ENCODE measurements at places on chromosomes 5 and 9.

DNA sequence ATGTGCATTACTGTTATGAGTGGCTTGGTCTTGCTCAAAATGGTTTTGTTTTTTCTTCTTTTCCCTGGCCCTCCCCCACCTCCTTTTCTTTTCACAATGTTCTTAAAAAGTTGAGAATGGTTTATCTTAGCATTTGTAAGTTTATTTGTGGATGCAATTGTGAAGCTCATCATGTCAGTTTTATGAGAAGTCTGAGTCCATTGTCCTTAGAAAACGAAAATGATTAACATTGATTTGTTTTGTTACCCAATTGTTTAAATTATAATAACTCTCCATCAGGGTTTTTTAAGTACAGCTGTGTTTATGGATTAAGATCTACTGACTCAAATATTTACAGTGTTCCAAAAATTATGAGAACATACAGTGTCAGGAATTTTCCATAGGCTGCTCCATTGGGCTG, 511.3 kb upstream of the PAPPA start:
- no peak for DNase-seq

- no peak for DNase-seq
These were observed 13.6 kb downstream of the NIPAL4 start for GRCh38 chr5:157473383-157474320.

DNA sequence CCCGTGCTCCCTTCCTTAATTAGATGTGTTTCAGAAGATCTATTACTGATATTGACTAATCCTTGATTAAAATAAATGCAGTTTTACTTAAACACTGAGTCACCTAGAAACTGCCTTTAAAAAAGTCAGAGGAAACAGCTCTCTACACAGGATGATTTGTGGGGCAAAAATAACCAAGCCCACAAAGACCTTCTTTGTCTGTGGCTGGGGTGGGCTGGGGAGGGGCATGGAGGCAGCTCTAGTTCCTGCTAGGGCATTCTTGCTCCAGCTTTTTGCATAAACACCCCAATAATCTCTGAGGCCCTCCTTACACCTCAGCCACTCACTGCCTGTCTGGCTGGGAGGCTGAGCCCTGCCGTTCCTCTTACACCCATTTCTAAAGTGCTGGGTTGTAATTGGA, 227.6 kb upstream of the DAP start:
- DNase-seq: no peak

- DNase-seq: no peak
These were observed 13.5 kb upstream of the FREM1 start for GRCh38 chr9:14923701-14924100.

DNA sequence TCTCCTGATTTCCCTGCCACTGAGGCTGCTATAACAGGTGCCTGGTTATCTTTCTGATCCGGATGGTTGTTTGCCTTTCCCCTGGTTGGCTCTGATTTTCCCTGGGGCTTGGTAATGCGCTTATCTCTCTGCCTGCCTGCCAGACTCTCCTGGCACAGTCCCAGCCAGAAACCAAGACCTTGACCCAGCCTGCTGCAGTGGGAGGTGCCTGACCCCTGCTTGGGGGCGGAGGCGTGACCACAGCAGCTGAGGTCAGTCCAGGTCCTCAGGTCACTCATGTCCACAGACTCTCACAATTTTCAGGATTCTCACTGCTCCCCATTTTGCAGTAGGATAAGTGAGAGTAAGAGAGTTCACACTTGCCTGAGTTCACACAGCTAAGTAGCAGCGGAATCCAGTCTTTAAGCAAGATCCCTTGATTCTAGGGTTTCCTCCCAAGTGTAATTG, 24.4 kb upstream of the SYNPO start:
- no peak for DNase-seq

- no peak for DNase-seq
These were observed 46.4 kb upstream of the ZNF462 start for GRCh38 chr9:106816524-106816923.

DNA sequence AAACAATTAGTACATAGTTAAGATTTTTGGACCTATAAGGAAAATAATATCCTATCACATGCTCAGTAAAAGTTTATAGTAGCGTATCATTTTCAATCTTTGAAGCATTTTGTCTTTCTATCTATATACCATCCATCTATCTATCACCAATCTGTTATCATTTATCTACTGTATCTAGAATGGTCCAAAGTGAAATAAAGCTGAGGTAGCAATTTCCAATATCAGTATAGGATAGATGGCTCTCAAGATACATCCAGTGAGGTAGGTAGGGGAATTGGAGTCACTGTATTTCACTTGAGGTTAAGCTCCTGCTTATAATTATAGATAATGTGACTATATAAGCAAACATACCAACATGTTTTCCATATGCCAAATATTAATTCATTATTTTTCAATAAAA, 889.1 kb upstream of the CTNND2 start:
- no peak for DNase-seq

DNA sequence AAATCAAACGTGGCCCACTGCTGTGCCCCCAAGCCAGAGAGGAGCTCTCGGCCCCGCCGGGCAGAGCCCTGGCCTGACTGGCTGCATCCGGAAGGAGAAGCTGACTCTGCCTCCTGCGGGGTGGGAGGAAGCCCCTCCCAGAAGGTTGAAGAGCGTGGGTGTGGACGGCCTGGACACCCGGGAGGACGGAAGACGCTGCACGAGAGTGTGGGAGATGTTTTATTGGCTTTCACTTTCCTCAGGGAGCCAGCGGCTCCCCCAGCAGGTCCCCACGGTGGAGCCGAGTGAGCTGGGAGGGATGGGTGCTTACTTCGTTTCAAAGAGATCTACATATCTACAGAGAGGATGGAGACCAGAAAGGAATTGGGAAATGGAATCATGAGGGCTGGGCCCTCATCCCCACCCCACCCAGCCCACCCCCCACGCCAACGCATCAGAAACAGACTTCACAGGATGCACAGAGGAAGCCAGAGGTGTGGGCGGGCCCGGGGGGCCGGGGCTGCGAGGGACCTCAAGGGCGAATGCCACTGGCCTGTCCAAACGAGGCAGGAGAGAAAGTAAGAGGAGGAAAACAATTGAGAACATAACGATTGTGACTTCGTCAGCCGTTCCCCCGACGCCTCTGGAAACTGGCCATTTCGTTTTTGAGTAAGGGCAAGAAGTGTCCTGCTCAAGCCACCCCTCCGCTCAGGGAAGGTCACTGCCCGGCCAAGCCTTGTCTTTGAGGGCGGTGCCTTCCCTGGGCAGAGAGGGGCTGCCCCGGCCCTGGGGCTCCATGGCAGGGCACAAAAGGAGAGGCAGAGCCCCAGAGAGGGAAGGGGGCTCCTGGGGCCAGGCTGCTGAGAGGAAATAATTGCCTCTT, 32.1 kb downstream of the FAM163B start:
- DNase-seq: no peak

DNA sequence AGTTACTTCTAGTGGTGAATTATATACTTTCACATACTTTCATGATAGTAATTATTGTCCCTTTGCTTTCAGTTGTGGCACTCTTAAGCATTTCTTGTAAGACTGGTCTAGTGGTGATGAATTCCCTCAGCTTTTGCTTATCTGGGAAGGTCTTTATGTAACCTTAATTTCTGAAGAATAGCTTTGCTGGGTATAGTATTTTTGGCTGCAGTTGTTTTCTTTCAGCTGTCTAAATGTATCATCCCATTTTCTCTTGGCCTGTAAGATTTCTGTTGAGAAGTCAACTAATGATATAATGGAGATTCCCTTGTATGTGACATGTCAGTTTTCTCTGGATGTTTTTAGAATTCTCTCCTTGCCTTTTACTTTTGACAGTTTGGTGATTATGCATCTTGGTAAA, 41.0 kb downstream of the TMEM38B start:
- no peak for DNase-seq

- no peak for DNase-seq
These were observed 112.7 kb downstream of the NRG2 start for GRCh38 chr5:139930406-139930805.

DNA sequence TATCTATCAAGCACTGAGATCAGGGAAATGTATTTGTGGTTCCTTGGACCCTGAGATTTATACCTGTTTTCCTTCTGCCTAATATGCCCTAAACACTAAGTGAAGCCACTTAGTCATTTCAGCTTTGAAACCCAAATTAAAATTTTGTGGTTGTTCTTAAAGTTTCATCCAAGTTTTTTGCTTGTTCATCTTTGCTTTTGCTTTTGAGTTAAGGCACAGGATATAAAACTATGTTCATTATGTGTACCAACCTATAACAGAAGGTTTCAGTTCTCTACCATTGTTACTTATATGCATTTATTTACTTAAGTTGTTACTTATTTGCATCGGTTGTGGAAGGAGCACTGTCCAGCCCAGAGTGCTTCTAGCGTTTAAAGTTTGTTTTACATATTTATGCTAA, 382.3 kb downstream of the PTPRD start:
- DNase-seq: no peak

DNA sequence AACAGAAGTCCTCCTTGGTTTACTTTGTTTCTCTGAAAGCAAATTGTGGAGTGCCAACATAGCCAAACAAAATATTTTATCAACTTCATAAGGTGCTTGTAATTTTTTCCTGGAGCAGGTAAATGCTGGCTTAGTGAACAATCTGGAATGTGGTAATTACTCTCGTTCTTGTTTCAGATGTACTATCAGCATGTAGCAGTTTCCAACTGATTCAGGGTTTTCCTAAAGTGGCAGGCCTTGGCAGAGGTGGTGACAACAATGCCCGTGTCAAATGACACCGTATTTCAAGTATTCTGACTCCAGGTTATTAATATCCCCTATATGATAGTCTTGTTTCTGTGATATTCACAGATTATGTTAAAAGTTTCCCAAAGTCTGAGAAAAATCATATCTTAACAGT, 1.2 kb downstream of the C9orf72 start:
- DNase-seq: no peak

- DNase-seq: no peak
These were observed 111.3 kb downstream of the TMEM174 start for GRCh38 chr5:73284220-73284795.

GRCh38 chr9:135487281-135488012, 7.9 kb downstream of the PPP1R26 start:
- DNase-seq: no peak

DNA sequence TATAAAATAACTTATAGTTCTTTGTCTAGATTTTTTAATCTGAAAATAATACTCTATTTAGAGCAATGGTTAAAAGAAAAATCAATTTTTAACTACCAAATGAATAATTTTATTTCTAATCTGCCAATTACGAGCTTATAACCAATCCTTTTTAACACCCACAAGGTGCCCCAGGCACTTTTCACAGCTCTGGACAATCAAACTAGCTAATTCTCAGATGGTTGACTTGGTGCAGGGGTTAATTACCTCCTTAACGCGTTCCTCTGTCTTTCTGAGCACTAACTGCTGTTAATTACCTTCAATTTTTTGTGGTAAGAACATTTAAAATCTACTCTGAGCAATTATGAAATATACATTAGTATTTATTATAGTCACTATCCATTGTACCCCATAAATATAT, 109.6 kb upstream of the PJA2 start:
- DNase-seq: no peak

DNA sequence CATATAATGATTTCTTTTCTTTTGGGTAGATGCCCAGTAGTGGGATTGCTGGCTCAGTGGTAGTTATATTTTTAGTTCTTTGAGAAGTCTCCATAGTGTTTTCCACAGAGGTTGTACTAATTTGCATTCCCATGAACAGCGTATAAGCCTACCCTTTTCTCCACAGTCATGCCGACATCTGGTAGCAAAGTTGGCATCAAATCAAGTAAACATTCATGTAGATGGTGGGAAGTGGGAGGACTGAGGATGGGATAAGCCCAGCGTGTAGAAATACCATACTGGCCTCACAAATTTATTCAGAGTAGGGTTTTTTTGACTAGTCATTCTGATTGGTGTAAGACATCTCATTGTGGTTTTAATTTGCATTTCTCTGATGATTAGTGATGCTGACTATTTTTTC, 115.4 kb downstream of the EGFLAM start:
- no peak for DNase-seq

- no peak for DNase-seq
These were observed 757.2 kb downstream of the TLE1 start for GRCh38 chr9:80932181-80932580.

- no peak for DNase-seq
These were observed 215.2 kb downstream of the CRB2 start for GRCh38 chr9:123571240-123571639.

- no peak for DNase-seq
These were observed 229.1 kb downstream of the NFIB start for GRCh38 chr9:14084867-14085266.

DNA sequence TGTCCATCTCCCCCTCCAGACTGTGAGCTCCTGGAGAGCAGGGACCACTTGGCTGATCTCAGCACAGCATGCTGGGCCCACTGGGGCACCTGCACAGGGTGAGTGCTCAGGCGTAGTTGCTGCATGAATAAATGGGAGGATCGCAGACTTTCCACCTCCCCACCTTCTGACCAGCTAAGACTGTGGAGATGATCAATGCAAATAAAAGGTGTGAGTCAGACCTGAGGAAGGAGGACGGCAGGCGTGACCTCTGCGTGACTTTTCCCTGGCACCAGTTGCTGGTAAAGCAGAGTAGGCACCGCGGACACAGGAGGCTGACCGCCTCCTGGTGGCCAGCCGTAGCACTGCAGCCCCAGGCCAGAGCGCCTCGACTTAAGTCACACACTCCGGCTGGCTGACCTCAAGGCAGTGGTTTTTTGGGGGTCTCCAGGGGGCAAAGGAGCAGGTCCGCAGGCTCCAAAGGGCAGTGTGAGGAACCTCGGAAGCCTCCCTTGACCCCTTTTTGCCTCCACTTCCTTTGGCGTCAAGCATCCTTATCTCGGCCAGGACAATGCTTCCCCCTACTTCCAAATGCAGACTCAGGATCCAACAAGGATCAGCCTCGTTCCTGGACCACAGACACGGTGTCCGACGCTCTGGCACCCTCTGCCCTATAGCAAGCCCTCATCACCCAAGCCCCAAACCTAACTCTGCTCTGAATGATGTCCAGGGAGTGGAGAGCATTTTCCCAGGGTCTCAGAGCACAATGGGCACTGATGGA, 12.7 kb upstream of the TDRD7 start:
- DNase-seq: peak; percentile 85
